ENCODE measurements at places on chromosomes 2 and 18. TPM values are rescaled to one million over a fixed set of nuclear protein-coding genes. Genes with fewer than 3 reads are reported as not detected.

Gene TRMT61B
- total RNA-seq, result 17.8 TPM

Gene LYPD6
- total RNA-seq, result not detected

Gene DUSP2
- 37.3 TPM for total RNA-seq

Gene SP140
- total RNA-seq, result 6.4 TPM

Gene AAMP
- total RNA-seq, result 59.7 TPM

Gene REG3A
- not detected for total RNA-seq

Gene DYNAP
- not detected for total RNA-seq

Gene SPC25
- 50.3 TPM for total RNA-seq

Gene FEV
- total RNA-seq, result not detected

Gene CABLES1
- 22.0 TPM for total RNA-seq

Gene PAIP2B
- total RNA-seq, result 6.9 TPM

Gene PNO1
- total RNA-seq, result 16.3 TPM

Gene SCN1A
- total RNA-seq, result not detected

Gene ZBTB14
- 33.9 TPM for total RNA-seq

Gene ATP6V1C2
- total RNA-seq, result not detected

Gene HRH4
- not detected for total RNA-seq

Gene TEX44
- total RNA-seq, result not detected

Gene MYO5B
- total RNA-seq, result not detected

Gene CAPN13
- total RNA-seq, result not detected

Gene ATP5MC3
- total RNA-seq, result 371 TPM

Gene EMILIN1
- total RNA-seq, result 2.2 TPM

Gene BOLL
- total RNA-seq, result not detected
